ENCODE measurements at places on chromosomes 16 and 17. TPM values are rescaled to one million over a fixed set of nuclear protein-coding genes. Genes with fewer than 3 reads are reported as not detected.

- no peak for DNase-seq
Measured at GRCh38 chr16:22117609-22118008, 25.3 kb downstream of the VWA3A start.

DNA sequence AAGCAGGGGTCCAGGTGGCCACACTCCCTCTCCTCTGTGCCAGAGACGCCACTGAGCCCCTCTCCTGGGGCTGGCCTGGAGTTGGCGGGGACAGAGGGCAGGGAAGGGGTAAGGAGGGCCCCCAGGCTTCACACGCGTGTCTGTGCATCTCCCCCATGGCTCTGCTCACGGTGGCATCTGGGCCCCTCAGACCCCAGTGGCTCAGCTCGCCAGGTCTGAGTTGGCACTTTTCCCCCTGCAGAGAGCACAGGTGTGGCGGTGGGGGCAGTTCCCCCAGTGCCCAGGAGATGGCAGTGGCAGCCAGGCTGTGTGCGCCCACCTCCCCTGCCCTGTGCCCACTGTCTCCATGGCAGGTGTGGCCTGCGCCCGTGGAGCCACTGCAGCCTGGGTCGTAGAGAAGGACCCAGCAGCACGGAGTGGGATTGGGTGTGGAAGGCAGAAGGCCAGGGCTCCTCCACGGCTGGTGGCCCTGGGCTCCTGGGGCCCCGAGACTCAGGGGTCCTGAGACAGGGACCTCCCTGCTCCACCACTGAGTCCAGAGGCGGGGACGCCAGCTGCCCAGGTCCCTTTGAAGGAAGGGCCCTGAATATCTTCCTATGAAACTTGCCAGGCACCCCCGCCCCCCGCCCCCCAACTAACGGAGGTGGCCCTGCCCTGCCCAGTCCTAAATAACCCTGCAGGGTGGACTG, 4.3 kb upstream of the APRT start:
- DNase-seq, result no peak

DNA sequence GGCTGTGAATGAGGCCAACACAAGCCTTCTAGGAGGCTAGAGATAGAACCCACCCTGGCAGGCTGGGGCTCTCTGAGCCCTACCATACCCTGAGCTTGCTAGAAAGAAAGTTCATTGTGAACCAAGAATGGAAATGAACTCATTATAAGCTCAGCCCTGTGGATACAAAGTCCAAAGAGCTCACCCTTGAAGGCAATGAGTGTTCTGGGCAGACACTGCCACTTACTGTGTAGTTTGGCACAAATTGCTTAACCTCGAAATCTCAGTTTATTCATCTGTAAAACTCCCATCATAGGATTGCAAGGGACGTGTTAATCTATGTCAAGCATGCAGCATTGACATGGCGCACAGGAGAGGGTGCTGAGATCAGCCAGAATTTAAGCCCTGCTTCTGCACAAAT, 5.5 kb downstream of the KDM8 start:
- DNase-seq, result no peak

SPNS2 gene
- 6.3 TPM for polyA plus RNA-seq

DNA sequence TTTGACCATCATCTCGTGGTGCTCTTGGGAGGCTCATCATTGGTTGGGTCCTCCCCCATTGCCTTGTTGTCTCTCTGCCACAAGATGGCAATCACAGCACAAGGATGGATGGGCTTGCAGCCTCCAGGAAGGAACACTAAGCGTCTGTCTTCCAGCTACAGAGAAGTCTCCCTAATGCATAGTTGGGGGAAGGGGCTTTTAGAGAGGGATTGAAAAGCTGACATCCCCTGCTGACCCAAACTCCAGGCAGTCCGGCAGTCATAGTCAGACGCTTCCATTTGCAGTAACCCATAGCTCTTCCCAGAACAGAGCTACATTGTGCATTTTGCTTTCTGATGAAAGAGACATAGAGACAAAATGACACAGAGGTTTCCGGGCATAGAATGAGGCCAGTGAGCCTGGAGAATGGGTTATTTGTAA, 111.4 kb downstream of the UTP18 start:
- DNase-seq, result peak; percentile 73

DNA sequence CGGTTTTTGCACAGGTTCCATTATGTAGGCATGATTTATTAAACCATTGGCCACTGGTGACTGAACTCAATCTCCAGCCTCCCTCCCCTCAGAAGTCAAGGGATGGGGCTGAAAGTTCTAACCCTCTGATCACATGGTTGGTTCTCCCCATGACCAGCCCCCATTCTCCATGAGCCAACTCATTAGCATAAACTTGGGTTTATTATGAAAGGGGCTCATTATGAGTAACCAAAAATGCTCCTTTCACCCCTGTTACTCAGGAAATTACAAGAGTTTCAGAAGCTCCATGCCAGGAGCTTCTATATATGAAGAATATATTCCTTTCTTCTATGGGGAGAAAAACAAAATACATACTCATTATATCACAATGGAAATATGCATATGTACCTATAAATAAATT, 555.3 kb downstream of the HS3ST4 start:
- DNase-seq, result no peak

- DNase-seq, result no peak
Measured at GRCh38 chr17:79043191-79043930, 19.4 kb downstream of the C1QTNF1 start.

PRDM7 gene
- 0.32 TPM for polyA plus RNA-seq

DNA sequence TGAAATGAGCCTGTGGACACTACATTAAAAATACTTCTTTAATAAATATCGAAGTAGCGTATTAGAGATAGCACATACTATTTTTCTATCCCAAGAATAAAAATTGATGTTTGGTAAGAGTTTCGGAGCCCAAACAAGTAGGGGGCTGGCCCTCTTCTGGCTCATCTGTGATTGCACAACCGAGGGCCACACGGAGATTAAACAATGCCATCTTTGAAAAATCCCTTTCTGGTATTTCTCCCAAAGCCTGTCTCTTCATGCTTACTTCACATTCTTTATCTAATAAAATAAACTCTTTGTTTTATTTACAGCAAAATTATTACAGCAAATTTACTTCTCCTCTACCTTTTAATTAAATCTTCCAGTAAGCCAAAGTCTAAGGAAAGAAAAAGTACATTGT, 9.6 kb upstream of the MYH11 start:
- DNase-seq, result no peak

- no peak for DNase-seq
Measured at GRCh38 chr17:73888862-73889261, 244.6 kb upstream of the SDK2 start.

SNX20 gene
- not detected for polyA plus RNA-seq

RHBDF1 gene
- polyA plus RNA-seq, result 38.5 TPM

GRCh38 chr16:82936941-82937551, 310.3 kb downstream of the CDH13 start:
- no peak for DNase-seq

DNA sequence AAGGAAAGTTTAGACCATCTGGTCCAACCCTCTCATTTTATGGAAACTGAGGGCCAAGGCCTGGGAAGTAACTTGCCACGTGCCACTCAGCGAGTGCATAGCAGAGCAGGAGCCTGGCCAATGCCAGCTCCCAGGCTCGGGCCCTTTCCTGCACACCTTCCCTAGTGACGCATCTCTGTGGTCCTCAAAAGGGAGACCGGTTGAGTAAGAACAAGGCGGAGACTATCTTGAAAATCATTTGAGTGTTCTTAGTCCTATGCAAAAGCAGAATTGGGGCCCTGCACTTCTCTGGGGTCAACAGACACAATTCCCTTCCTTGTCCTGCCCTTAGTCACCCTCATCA, 2.8 kb downstream of the CCL4 start:
- no peak for DNase-seq

ALDOA gene
- polyA plus RNA-seq, result 1,408 TPM

DNA sequence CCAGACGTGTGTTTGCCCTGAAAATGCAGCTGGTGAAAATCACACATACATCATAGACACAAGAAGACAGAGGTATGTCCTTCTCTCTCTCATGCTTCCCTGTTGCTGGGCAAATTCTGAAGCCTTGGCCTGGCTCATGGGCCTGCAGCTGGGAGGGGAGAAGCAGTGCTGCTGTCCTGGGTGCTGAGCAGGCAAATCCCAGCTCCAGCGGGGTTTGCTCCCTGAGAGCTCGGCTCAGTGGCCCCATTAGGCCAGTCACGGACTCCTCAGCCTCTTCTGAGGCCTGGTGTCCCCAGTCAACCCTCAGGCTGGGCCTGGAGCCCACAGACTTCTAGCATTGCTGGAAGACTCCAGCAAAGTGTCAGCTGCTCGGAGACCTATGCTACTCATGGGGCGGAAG, 11.7 kb downstream of the RHBDL3 start:
- DNase-seq, result peak; percentile 43

ETV4 gene
- 4.5 TPM for polyA plus RNA-seq

PRCD gene
- polyA plus RNA-seq, result 3.7 TPM

- no peak for DNase-seq
Measured at GRCh38 chr17:16937431-16937830, 34.5 kb downstream of the TNFRSF13B start.

- DNase-seq, result no peak
Measured at GRCh38 chr17:18920911-18921441, 31.0 kb upstream of the SLC5A10 start.

DNA sequence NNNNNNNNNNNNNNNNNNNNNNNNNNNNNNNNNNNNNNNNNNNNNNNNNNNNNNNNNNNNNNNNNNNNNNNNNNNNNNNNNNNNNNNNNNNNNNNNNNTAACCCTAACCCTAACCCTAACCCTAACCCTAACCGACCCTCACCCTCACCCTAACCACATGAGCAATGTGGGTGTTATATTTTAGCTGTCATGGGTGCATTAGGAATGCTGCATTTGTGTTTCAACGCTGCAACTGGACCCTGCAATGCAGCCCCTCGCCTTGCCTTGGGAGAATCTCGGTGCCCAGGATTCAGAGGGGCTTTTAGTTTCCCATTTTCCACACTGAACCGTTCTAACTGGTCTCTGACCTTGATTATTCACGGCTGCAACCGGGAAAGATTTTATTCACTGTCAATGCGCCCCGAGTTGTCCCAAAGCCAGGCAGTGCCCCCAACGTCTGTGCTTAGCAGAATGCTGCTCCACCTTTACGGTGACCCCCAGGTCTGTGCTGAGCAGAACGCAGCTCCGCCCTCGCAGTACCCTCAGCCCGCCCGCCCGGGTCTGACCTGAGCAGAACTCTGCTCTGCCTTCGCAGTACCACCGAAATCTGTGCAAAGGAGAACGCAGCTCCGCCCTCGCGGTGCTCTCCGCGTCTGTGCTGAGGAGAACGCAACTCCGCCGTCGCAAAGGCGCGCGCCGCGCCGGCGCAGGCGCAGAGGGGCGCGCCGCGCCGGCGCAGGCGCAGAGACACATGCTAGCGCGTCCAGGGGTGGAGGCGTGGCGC, 43.3 kb downstream of the POLR3K start:
- no peak for DNase-seq

NOS2 gene
- polyA plus RNA-seq, result 2.8 TPM

- no peak for DNase-seq
Measured at GRCh38 chr16:3042376-3042775, 4.0 kb upstream of the MMP25 start.

Measured in muscle of arm (tissue), 14 donors.